Renal pelvis (tissue), 12 donors: ENCODE measurements at places on chromosomes 11 and 22. TPM values are rescaled to one million over a fixed set of nuclear protein-coding genes. Genes with fewer than 3 reads are reported as not detected.

DNA sequence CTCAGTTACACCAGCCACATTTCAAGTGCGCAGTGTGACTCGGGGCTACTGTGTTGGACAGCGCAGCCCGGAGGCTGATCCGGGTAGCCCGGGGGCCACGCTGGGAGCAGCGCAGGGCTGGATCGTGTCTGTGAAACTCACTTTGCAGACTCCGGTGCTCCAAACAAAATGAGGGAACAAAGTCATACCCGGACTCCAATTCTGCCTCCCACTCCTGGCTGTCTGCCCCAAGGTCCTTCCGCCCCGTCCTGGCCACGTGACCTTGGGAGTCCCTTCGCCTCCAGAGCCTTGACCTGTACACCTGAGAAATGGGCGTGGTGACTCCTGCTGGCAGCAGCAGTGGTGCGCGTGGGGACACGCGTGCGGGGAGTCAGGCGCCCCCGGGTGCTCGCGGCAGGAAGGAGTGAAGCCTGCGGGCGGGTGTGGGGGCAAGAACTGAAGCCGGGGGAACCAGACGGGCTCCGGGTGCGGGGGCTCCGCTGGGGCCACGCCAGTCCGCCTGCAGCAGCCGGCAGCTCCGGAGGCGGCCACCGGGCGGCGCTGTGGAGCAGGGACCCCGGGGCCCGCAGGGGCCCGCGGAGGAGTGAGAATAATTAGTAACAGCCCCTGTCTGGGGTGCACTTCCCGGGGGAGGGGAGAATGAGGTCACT lies 42.4 kb downstream of the KCNJ4 start:
- no peak for DNase-seq

- DNase-seq, result no peak
Measured at GRCh38 chr11:57905439-57905838, 118.2 kb upstream of the OR9Q1 start.

DNA sequence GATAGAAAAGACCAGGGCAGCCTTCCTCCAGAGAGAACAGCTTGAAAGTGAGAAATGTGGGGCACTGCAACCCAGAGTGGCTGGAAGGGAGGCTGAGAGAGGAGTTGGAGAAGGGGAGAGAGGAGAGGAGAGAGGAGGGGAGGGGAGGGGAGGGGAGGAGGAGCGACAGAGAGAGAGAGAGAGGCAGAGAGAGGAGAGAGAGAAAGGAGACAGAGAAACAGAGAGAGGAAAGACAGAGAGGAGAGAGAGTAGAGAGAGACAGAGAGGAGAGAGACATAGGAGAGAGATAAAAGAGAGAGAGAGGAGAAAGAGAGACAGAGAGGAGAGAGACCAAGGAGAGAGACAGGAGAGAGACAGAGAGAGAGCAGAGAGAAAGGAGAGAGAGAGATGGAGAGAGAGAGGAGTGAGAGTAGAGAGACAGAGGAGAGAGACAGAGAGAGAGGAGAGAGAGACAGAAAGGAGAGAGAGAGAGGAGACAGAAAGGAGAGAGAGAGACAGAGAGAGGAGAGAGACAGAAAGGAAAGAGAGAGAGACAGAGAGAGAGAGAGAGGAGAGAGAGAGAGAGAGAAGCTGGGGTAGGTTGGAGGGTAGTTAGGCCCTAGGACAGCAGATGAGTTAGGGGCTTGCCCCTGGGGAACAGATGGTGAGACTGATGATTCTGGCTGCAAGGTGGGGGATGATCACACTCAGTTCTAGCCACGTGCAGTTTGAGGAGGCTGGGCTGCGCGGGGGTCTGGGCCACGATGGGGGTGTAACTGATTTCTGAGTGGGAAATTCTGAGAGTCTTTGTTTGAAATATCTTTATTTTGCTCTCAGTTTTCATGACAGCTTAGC lies 8.5 kb upstream of the SCYL1 start:
- no peak for DNase-seq

DNA sequence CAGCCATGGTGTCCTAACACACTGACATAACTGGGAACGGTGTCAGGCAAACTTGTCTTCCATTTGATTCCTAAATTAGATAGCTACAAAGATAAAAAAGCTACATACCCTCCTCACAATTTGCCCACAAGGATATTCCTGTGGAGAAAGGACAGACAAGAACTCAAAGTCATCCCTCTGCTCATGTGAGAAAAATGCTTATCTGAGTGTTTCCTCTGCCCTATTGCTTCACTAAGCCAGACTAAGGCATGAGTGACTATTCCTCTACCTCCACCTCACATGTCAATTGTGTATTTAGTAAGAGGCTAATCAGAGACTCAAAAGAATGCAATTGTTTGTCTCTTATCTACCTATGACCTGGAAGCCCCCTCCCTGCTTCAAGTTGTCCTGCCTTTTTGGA lies 247.7 kb downstream of the DDX10 start:
- DNase-seq, result no peak

GRCh38 chr22:41364955-41365354 lies 16.8 kb upstream of the TEF start:
- no peak for DNase-seq

GRCh38 chr11:103464420-103464819 lies 355.2 kb downstream of the DYNC2H1 start:
- DNase-seq, result no peak

GRCh38 chr11:8086001-8086479 lies 5.0 kb downstream of the TUB start:
- DNase-seq, result no peak

- no peak for DNase-seq
Measured at GRCh38 chr11:114326776-114327175, 30.6 kb downstream of the NNMT start.

DNA sequence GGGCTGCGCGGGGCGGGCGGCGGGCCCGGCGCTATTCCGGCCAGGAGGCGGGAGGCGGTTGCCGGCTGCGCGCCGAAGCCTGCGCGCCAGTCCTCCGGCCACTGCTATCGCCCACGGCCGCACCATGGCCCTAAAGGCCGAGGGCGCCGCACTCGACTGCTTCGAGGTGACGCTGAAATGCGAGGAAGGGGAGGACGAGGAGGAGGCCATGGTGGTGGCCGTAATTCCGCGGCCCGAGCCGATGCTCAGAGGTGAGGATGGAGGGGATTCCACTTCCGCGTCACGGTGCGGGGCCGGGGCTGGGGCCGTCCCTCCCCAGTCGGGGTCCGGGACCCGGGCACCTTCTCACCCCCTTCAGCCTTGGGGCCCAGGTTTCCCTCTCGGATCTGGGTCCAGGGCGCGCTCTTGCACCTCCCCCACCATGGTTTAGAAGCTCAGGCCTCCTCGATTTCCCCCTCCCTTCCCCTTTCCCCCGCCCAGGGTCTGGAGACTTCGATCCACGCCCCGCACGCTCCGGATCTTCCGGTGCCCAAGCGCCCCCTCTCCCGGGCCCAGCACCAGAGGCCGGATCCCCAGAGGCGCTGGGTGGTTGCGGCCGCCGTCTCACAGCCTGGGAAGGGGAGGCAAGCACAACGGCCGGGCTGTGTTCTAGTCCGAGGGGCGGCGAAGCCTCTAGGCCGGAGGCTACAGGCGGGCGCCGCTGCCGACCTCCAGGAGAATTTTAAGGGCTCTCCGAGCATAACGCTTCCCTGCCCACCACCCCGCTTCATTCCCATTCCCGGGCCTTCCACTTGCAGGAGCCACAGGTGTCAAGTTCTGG lies 517 bp downstream of the SPINDOC start:
- DNase-seq, result peak; percentile 58

DNA sequence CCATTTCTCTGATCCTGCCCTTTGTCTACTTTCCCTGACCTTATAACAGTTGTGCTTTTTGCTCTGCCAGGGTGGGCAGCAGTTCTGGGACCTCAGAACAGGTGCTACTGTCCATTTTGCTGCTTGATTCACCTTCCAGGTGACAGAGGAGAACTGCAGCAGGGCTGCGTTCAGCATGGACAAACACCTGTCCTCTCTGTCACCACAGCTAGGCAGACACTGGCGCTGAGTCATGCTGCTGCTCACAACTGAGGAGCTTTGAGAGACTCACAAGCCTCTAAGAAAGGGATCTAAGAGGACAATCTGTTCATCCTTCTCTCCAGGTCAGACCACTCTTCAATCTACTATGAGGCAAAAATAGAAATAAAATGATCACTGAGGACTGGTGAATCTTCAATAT lies 1144.5 kb upstream of the CCDC90B start:
- no peak for DNase-seq

Gene FGF3
- not detected for polyA plus RNA-seq

DNA sequence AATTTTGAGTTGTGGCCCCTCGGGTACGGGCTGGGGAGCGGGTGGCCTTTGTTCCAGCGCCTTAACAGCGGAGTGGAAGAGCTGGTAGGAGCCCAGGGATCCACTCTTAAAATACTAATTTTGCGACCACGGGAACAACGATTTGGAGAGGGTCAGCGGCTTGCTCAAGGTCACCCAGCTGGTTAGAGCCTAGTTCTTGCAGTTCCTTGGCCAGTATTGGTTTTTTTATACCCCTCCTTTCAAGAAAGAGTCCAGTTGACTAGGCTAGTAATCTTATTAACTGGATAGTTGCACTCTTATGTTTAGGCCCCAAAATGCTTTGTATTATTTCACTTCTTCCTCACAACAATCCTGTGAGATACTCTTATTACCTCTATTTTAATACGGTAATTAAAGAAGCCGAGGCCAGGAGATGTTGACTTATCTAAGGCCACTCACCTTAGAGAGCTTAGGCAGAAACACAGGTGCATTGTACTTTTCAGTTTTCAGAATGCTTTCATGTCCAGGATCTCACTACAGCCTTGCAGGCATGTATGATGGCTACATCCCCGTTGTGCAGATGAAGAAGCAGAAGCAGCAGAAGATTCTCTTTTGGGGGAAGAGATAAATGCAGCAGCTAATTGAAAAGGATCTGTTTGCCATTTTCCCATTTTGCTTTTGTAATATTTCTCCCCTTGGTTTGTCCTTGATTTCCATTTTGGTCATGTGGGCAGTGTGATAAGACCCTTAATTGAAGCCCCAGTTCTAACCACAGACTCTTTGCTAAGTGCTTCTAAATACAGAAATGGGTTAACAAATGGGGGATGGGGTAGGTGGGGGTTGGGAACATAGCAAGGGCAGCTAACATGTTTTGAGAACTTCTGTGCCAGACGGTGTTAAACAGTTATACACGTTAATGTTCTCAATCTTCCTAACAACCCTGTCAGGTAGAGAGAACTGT lies 1.4 kb downstream of the SREBF2 start:
- no peak for DNase-seq

Gene SMPD1
- 34.0 TPM for polyA plus RNA-seq

- DNase-seq, result no peak
Measured at GRCh38 chr11:126736682-126737572, 263.6 kb downstream of the KIRREL3 start.

- DNase-seq, result no peak
Measured at GRCh38 chr11:18865261-18865660, 73.7 kb upstream of the PTPN5 start.

GRCh38 chr22:46610356-46610755 lies 9.8 kb upstream of the GRAMD4 start:
- DNase-seq, result no peak

- DNase-seq, result no peak
Measured at GRCh38 chr11:108698844-108699642, 34.2 kb downstream of the DDX10 start.

GRCh38 chr11:95230810-95231126 lies 234 bp downstream of the SESN3 start:
- no peak for DNase-seq

GRCh38 chr22:42515896-42516295 lies 3.7 kb downstream of the RRP7A start:
- no peak for DNase-seq

Gene ZNF215
- 3.0 TPM for polyA plus RNA-seq

- no peak for DNase-seq
Measured at GRCh38 chr11:59289356-59290181, 69.1 kb upstream of the OR5AN1 start.

GRCh38 chr22:41576877-41577276 lies 12.8 kb downstream of the PMM1 start:
- no peak for DNase-seq

DNA sequence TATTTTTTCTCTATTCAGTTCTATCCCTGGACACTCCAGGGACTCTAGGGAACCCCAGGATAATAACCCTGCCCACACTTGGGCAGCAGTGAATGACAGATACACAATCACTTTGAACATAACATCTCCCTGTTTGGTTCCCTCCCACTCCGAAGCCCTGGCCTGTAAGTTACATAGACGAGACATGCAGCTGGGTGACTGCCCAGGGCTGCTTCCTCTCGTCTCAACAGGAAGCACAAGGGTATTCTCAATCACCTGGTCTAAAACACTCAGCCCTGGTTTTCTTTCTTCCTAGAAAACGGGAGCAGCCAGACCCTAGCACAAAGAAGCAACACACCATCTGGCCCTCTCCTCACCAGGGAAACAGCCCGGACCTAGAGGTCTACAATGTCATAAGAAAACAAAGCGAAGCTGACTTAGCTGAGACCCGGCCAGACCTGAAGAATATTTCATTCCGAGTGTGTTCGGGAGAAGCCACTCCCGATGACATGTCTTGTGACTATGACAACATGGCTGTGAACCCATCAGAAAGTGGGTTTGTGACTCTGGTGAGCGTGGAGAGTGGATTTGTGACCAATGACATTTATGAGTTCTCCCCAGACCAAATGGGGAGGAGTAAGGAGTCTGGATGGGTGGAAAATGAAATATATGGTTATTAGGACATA lies 19.4 kb downstream of the LAYN start:
- no peak for DNase-seq

Gene APOC3
- polyA plus RNA-seq, result 2.8 TPM

GRCh38 chr11:68146704-68147474 lies 25.7 kb upstream of the CHKA start:
- DNase-seq, result no peak

GRCh38 chr11:104033134-104033533 lies 3.3 kb upstream of the DDI1 start:
- no peak for DNase-seq

DNA sequence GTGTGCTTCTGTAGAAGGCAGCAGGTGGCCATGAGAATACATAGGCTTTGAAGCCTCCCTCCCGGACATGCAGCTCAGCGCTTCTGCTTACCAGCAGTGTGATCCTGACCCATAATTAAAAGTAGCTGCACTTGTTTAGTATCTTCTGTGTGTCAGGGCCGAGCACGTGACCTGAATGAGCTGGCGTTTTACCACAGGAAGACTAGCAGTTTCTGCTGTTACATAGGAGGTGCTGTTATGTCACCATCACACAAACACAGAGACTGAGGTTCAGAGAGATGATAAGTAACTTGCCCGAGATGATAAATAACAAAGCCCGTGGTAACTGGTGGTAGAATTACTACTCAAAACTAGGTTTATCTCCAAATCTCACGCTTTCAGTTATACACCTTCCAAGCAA lies 329.5 kb downstream of the OPCML start:
- no peak for DNase-seq

- no peak for DNase-seq
Measured at GRCh38 chr11:6269994-6270393, 10.4 kb downstream of the CCKBR start.

Gene CABP2
- polyA plus RNA-seq, result 0.49 TPM
